ENCODE measurements at places on chromosomes 1 and 21.

DNA sequence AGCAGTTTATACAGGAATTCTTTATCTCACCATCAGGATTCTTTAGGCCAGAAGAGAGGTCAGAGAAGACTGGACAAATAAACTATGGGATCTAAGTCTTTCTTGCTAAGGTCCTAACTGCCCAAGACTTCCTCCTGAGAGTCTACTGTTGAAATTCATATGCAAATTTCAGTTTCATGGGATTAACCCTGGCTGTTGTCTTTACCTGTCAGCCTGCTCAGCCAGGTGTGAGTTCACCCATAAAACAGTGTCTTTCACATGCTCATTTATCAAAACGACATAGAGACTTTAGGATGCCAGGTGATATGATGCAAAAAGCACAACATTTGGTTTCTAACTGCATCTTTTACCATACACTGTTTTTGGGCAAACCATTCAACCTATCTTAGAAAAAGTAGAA, 211.0 kb downstream of the PDE4B start:
- DNase-seq = no peak

GRCh38 chr1:29679828-29680558, 443.7 kb downstream of the PTPRU start:
- DNase-seq = no peak

GRCh38 chr1:236836157-236836556, 41.1 kb downstream of the MTR start:
- no peak for DNase-seq

DNA sequence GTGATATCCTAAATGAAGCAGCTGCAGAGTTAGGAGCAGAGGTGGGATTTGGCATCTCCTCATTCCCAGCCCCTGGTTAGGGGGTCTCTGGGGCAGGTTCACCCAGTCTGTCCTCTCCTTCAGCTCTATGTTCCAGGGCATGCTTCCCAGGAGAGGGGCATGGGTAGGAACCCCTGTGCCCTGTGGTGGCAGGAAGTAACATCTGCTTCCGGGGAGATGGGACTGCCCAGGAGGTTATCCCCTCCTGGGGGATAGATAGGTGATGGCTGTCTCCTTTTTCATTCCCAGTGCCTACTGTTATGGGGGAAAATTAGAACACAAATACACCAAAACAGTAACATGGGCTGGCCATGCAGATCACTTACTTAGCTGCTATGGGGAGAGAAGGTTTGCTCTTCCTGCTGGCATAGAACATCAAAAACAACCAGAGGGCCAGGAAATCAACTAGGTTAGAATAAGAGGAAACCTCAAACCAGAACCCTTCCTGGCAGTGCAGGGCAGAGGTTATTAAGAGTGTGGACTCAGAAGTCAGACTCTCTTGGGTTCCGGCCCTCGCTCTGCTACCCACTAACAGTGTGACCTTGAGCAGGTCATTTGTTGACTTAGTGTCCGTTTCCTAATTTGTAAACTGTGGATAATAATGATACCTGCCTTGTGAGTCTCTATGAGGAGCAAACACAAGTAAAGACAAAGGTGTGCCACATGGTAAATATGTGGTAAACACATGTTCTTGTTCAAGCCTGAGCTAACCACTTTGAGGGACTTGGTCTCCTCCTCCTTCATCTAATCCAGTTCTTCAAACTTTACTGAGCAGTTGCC, 157.8 kb upstream of the JUN start:
- no peak for DNase-seq

GRCh38 chr1:202133001-202133400, 10.3 kb downstream of the GPR37L1 start:
- no peak for DNase-seq

DNA sequence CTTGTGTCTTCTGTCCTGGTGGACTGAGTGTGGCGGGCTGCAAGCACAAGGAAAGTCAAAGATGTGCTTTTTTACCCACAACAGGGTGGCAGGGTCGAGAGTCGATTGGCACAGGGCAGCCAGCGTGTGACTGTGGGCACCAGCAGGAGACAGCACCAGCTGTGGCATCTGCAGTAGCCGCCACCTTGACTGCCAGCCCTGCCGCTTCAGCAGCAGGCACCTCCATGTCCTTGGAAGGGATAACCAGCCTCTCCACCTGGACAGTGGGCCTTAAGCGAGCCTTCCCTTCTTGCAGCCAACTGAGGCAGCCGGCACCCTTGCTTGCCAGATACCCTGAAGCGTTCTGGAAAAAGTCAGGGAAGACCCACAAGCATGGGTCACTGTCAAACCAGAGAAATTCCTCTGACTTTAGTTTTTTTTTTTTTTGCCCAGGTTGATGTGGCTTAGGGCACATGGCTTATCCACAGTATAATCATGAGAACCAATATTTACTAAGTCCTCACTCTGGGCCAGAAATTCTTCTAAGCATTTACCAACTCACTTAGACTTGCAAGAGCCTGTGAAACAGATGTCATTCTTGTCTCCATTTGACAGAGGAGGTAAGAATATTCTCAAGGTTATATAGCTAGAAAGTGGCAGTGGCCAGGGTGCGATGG, 30.1 kb upstream of the PTGFRN start:
- DNase-seq = peak; percentile 62

- DNase-seq = no peak
Measured at GRCh38 chr21:34861258-34861657, 187.8 kb downstream of the RUNX1 start.

- no peak for DNase-seq
Measured at GRCh38 chr1:229664133-229664689, 38.2 kb downstream of the URB2 start.
